ENCODE measurements at places on chromosomes 5 and 9.

GRCh38 chr5:163387589-163388343, 49.6 kb upstream of the CCNG1 start:
- DNase-seq: no peak

DNA sequence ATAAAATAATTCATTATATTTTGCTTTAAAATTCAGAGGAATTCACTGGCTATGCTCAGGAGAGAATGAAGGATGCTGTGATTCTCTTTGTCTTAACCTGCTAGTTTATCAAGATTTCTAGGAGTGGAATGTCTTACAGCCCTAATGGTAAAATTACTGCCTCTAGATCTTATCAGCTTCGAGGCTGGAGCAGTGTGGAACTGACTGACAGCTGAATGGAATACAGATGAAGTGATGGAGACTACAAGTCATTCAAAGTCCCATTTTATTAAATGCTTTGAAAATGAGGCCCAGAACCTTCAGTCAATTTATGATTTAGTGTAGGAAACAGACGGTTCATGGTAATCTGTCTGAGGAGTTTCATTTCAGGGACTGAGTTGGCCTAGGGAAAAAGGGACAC, 202.1 kb downstream of the RFX3 start:
- DNase-seq: no peak

GRCh38 chr5:154690488-154690887, 64.7 kb upstream of the LARP1 start:
- DNase-seq: no peak

DNA sequence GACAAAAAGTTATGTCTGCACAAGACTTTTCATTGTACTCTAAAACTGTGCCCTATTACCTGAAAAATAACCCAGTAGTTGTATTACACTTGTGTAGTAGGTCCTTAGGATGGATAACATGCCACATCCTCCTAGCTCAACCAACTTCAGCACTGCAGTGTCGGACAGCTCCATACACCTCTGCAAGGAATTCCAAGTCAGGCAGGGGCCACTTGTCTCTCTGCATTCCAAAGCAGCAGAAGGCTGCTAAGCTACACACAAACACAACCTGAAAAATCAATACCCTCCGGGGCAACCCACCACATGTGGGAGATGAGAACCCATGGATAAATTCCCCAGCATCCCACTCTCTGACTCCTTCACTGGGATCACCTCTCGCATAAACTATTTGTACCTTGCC, 50.2 kb downstream of the MED10 start:
- DNase-seq: no peak

- DNase-seq: no peak
These were observed 4.5 kb downstream of the GPR150 start for GRCh38 chr5:95624368-95624767.

DNA sequence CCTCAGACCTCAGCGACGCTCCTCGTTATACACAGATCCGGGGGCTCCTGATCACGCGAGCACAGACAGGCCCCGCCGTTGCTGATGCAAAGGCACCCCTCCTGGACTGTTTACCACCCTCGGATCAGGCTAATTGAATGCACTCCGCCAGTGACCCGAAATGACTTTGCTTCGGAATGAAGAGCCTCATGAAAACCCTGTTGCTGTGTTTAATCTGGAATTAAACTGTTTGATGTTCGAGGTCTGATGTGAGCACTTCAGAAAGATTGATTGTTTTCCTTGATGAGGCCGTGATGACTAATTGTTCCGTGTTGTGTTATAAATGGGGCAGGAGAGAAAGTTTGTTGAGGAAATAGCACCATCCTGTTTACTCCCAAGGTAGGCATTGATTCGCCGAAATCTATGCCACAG, 190.5 kb upstream of the PPP1R26 start:
- no peak for DNase-seq

- no peak for DNase-seq
These were observed 10.6 kb downstream of the DIPK1B start for GRCh38 chr9:136722969-136723356.

DNA sequence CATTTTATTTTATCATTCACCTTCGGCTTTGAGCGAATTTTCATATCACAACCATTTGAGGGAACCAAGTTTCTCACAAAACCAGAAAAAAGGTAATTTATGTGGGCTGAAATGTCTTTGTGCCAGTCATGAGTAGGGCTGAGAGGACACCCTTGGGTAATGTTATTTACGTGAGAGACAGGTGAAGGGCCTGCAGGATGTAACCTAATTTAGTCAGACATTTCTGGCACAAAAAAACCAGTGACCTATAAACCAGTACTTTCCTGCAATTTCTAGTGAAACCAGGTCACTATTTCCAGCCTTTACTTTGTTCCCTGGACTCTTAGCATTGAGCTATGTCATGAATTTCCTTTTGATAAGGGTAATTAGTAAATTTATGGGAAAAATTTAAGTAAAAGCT, 17.2 kb upstream of the CCDC112 start:
- DNase-seq: no peak

DNA sequence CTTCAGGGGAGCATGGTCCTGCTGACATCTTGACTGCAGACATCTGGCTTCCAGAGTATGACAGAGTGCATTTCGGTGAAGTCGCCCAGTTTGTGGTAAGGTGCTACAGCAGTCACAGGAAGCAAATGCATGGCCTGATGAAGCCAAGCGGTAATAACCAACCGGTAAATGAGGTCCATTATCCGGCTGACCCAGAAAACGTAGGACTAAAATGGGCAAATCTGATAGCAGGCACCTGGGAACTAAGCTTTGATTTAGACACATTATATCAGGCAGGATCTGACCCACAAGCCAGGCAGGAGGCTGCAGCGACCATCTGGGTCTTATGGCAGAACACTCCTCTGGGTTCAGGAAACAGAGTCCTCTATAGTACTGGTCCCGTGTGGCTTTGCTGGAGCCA, 454.6 kb downstream of the GADD45G start:
- DNase-seq: no peak

DNA sequence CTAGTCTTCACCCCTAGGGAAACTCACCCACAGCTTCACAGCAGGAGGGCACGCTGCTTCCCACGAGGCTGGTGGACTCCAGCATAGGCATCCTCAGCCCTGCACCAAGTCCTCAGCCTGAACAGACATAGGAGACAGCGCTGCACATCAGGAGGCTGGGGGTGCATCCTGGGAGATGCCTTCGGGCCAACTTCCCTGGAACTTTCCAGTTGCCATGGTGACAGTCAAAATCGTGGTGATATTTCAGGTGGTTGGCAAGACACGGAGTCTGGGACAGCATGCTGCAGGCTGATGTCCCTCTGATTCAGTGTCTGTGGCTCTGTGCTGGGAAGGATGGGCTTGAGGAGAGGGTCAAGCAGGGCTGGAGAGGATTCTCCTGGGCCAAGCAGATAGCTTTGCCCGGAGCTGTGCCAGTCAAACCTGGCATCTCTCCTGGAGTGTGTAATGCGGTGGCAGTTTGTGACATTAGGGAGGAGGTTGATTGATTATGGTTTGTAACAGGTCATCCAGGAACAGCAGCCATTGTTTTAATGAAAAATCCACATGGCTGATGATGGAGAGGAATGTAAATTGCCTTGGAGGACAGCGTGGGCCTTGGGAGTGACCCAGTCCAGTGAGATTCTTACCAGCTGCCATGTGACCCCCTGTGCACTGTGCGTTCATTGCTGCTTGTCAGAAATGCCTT, 35.6 kb upstream of the SEMA4D start:
- no peak for DNase-seq

- DNase-seq: no peak
These were observed 205.0 kb downstream of the DOCK8 start for GRCh38 chr9:419571-420171.

DNA sequence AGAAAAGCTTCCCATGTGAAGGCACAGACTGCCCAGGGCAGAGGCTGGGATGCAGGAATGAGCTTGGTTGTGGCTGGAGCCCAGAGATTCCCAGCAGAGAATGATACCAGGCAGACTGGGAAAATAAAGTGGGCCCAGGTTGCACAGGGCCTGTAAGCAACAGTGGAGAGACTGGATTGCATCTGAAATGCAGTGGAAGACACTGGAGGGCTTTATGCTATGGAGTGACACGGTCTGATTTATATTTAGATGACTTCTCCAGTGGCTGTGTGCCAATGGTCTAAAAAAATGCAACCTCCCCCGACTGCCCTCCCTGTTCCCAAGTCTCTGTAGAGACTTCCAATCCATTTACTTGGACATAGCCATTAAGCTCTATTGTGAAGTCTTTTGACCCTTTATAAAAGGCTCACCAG, 951.1 kb upstream of the DMAC1 start:
- DNase-seq: no peak

Data from NCI-H1417 treated with DMSO at 0.1 percent for 48 hours (cell line).